ENCODE measurements at places on chromosomes 12 and 14. TPM values are rescaled to one million over a fixed set of nuclear protein-coding genes. Genes with fewer than 3 reads are reported as not detected.

The AQP5 gene
- total RNA-seq, result under 0.01 TPM

The SLC41A2 gene
- 5.7 TPM for total RNA-seq

The PTHLH gene
- total RNA-seq, result not detected

The TNFAIP2 gene
- total RNA-seq, result 38.3 TPM

The ERBB3 gene
- 0.25 TPM for total RNA-seq

The WBP11 gene
- total RNA-seq, result 12.0 TPM

Data from dermis microvascular lymphatic vessel endothelial cell (primary cell).